CD14-positive monocyte (primary cell): ENCODE measurements at places on chromosomes 7 and 10.
A peak's percentile ranks its signal among the peaks of the same experiment; 100 is the strongest.

GRCh38 chr7:105779856-105780780, 96.3 kb downstream of the ATXN7L1 start:
- DNase-seq, result no peak

GRCh38 chr7:140222814-140223213, 46.0 kb upstream of the KDM7A start:
- DNase-seq, result no peak

DNA sequence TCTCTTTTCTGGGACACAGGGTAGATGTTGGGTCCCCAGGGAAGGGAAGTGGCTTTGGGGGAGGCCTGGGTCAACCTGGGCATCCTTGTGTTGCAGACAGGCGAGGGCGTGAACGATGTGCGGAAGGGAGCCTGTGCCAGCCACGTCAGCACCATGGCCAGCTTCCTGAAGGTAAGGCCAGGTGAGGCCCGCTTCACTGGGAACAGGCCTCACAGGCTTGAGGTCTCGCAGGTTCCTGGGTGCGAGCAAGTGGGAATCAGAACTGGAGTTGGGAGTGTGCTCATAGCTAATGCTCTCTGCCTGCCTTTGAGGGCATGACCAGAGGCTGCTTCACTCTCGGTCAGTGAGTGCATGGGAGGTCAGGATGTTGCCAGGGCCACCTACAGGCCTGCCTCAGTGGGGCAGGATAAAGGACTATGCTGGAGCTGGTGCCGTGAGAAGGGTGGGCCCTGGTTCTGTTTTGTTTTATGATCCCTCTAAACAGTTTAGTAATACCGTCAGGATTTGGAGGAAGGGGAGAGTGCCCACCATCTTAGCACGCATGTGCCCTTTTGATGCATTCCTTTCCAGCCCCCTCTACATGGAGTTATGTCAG, 8.4 kb downstream of the DBNL start:
- DNase-seq, result no peak

DNA sequence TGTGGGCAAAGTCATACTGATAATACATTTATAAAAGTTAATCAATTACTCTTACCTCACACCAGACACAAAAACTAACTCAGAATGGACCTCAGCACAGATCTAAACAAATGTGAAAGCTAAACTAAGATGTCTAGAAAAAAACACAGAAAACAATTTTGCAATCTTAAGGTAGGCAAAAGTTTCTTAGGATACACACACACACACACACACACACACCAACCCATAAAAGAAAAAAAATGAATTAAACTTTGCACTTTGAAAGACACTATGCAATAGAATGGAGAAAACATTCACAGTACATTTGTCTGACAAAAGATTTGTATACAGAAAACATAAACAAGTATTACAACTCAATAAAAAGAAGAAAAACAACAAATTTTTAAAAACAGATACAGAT, 70.8 kb upstream of the ZNRF2 start:
- no peak for DNase-seq

DNA sequence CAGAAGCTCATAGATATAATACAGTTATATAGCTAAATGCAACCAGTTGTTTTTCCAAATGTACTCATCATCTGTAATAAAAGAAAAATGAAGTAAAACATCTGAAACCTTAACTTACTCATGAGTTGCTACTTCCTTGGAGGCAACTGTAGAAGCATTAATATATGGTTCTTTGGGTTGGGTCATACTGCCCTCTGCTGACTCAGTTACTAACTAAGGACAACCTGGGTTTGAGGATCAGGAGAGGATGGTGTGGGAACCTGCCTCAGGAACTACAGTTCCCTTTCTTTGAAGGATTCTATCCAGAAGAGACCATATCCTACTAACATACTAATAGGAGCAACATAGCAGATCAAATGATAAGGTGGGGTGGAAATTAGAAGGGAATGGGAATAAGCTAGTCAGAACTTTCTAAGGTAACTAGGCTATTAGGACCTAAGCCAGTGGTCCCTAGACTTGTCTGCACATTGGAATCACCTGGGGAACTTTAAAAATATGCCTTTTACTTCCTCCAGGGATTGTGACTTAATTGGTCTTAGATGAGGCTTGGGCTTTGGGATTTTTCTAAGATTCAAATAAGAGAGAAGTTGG, 20.7 kb downstream of the COX15 start:
- peak; percentile 70 for DNase-seq

DNA sequence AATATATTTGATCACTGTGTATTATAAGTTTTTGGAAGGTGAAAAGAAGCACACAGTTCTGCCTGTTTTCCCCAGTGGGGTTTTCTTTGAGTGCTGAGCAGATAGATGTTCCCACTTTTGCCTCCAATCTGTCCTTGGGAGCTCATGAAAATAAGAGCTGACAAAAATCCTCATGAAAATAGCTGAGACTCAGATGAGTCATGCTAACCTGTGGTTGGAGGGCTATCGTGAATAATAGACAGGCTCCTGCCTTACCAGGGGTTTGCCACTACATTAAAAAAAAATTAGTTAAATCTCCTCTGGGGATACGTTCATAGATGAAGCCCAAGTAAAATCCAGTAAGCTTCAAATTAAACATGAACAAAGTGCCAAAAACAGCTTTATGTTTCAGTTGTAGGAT, 10.9 kb upstream of the AOAH start:
- DNase-seq, result peak; percentile 61

DNA sequence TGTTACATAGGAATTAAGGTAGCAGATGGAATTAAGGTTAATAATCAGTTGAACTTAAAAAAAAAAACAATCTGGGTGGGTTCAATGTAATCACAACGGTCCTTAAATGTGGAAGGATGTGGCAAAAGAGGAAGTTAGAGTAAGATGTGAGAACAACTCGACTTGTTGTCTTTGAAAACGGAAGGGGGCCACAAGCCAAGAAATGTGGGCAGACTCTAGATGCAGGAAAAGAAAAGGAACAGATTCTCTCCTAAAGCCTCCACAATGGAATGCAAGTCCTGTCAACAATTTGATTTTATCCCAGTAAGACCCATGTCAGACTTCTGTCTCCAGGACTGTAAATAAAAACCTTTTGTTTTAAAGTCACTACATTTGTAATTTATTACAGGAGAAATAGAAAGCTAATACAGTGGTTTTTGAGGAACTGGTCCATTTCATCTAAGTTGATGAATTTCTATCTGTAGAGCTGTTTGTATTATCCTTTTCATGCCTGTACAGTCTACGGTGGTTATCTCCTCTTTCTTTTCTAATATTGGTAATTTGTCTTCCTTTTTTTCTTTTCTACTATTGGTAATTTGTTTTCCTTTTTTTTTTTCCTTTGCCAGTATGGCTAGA, 8.6 kb downstream of the MCMBP start:
- DNase-seq, result no peak

DNA sequence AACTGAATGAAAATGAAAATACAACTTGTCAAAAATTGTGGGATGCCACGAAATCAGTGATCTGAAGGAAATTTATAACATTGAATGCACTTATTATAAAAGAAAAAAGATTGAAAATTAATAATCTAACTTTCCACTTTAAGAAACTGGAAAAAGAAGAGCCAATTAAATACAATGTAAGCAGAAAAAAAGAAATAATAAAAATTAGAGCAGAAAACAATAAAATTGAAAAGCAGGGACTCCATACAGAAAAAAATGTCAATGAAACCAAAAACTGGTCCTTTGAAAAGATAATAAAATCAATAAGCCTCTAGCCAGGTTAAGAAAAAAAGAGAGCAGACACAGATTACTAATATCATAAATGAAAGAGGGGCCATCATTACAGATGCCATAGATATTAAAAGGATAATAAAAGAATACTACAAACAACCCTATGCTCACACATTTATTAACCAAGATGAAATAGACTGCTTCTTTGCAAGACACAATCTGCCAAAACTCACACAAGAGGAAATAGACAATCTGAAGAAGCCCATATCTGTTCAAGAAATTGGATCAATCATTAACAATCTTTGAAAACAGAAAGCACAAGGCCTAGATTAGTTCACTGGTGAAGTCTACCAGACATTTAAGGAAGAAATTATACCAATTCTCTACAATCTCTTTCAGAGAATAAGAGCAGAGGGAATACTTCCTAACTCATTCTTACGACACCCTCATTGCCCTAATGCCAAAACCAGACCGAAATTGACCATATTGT, 233.8 kb upstream of the NEBL start:
- no peak for DNase-seq

DNA sequence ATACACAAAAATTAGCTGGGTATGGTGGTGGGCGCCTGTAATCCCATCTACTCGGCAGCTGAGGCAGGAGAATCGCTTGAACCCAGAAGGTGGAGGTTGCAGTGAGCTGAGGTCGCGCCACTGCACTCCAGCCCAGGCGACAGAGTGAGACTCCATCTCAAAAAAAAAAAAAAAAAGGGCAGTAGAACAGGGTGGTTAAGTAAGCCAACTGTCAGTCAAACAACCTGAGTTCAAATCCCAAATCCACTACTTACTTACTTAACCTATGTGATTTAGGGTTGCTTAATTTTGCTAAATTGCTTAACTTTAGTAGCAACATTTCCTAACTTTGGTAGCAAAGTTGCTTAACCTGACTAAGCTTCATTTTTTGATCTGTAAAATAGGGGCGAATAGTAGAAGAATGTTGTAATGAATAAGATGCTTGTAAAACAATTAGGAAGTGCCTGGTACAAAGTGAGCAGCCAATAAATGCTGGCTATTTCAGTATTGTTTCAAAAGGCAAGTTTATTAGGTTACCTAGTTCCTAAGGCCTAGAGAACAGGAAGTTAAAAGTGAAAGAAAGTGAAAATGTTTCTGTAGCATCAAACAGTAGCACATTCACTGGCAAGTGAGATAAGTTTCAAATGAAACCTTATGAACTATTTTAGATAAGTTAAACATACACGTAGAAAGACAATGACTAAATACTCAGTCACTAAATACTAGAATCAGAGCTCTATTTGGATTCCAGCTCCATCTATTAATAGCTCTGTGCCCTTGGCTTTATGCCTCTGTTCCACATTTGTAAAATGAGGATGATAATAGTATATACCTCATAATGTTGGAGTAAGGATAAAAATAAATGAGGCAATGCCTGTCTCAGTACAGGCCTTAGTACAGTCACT, 64.3 kb downstream of the HOXA1 start:
- DNase-seq, result peak; percentile 60

DNA sequence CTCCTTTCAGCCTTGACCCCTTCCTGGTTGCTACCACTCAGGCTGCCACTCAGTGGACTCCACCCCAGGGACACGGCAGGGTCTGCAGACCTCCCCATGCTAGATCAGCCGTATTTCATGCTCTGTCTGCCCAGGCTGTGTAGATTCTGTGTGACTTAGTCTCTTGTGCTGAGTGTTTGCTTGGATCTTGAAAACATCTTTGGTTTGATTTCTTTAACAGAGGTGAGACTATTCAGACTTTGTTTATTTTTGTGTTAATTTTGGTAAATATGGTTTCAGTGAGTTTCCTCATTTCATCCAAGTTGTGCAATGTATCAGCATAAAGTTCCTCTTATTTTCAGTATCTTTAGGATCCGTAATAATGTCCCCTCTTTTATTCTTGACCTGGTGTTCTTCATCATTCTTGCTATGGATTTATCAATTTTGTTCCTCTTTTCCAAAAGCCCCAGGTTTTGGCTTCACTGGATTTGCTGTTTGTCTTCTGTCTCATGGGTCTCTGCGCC, 21.2 kb upstream of the PWWP2B start:
- DNase-seq, result peak; percentile 60

DNA sequence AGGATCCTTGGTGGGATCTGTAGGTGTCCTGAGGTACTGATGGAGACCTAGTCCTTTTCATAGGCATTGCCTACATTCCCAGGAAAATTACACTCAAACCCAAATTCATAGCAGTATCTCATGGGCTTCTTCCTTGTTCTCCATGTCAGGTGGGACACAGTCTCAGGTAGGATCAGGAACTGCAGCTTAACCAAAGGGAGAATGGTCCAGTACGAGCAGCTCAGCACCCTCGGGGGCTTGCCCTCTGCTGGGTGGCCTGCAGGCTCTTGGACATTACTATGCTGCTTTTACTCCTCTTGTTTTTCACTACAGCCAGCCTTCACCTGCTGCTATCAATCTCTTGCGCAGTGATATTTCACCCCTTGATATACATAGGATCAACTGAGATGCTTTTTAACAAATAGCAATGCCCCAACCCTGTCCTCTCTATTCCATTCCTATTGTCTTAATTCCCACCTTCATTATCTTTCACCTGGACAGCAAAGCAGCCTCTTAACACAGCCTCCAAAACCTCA, 28.6 kb downstream of the PLA2G12B start:
- DNase-seq, result no peak

DNA sequence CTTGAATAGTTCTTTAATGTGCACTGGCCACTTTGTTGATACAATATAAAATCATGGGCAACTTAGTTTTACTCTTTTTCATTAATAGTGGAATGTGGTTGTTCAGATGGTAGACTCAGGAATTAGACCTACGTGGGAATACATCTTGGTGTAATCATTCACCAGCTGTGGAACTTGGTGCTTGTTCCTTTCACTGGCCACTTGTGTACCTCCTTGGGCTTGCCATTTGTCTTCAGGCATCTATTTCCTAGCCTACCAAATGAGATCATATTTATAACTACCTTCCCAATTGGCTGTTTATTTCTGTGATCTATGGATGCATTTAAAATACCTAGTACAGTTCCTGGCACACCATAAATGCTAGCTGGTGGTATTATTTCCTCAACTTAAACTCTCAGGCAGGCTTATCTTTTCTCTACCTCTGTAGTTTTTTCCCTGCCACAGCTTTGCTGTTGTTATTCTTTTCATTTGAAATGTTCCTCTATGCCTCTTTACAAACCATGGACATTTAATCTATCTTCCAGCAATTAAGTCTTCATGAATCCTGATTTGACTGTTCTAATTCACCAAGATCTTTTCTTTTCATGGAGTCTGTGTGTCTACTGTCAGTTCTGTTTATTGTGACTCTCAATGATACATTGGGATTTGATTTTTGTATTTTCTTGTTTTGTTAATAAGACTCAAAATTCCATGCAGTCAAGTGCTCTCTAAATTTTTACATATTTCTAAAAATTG, 113.0 kb downstream of the ADAM22 start:
- no peak for DNase-seq

GRCh38 chr10:112872728-112873127, 77.3 kb upstream of the TCF7L2 start:
- no peak for DNase-seq

GRCh38 chr10:34808801-34809745, 6.0 kb downstream of the PARD3 start:
- DNase-seq, result no peak

DNA sequence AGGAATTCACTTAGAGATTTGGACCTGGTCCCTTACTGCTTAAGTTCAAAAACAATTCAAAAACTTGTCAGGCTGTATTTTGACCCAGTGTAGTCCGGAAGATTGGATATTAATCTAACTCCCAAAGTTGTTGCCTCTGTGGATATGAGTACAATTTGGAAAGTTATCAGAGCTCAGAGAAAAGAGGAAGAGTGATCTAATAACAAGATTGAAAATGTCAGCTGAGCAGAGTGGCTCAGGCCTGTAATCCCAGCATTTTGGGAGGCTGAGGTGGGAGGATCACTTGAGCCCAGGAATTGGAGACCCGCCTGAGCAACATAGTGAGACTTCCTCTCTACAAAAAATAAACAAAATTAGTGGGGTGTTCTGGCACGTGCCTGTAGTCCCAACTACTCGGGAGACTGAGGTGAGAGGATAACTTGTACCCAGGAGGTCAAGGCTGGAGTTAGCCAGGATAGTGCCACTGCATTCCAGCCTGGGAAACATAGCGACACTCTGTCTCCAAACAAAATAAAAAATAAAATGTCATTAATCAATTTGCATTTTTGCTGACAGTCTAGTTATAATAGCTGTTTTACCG, 3.2 kb upstream of the ASCC1 start:
- DNase-seq, result no peak

- no peak for DNase-seq
Observed at GRCh38 chr10:32132357-32132946, 76.2 kb upstream of the KIF5B start.

- DNase-seq, result no peak
Observed at GRCh38 chr10:60289800-60290199, 99.9 kb downstream of the ANK3 start.
